ENCODE measurements at places on chromosomes 13 and 19.

DNA sequence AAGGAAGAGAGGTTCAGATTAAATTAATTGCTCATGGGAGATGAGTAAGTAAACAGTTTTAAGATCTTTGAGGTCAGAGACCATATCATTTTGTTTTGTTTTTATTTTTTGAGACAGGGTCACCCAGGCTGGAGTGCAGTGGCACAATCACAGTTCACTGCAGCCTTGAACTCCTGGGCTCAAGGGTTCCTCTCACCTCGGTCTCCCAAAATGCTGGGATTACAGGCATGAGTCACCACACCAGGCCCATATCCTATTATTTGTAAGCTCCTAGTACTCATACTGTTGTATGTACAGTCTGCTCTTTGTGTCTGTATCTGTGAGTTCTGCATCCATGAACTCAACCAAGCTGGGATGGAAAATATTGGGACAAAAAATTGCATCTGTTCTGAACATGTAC, 6.0 kb upstream of the RASL11A start:
- no peak for DNase-seq

DNA sequence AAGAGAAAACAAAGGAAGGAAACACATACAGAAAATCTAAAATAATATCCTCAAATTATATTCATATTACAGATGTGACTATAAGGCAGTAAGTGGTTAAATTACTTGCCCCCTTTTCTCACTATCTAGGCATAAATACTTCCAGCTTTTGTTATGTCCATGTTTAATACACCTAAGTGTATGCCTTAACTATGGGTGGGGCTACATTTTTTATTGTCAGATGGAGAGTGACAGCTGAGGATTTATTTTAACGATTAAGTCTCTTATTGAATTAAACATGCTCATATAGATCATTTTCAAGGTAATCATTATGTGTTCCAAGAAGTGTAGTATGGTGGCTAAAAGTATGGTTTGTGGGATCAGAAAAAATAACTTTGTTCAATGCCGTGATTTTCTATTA, 909.3 kb downstream of the GPC5 start:
- no peak for DNase-seq

DNA sequence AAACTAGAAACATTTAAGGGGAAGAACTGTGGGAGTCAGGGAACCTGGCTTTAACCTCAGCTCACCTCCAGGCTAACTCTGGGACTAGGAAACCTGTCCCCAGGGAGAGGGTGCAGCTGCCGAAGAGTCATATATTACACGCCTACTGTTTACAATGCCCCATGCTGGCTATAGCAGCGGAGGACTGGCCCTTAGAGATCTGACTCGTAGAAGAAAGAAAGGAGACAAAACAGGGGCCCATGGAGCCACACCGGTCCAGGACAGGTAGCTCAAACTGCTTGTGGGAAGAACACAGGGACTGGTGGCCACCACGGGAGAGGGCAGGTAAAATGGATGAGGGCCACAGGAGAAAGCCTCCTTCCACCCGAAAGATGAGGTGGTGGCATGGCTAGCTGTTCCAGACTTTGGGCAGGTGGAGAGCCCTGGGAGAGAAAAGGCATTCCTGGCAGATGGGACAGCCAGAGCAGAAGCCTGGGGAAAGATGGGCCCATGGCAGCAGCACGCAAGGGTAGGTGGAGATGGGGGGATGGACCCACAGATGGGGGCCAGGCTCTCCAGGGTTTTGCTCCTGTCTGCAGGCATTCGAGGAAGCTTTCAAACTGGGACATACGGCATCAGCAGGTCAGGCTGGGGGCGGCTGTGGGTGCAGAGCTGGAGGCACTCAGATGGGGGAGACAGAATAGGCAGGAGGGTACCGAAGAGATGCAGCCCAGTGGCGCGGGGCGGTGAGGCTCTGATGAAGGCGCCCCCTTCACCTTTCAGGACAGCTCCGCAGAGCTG, 69.5 kb downstream of the LATS2 start:
- no peak for DNase-seq

- no peak for DNase-seq
Observed at GRCh38 chr13:111044087-111044830, 70.9 kb upstream of the ARHGEF7 start.

- DNase-seq, result no peak
Observed at GRCh38 chr19:4909156-4909896, at the start of gene UHRF1. UHRF1 (plus strand) TSS chr19:4909501; CDS start chr19:4910886, 1,385 bp downstream.

DNA sequence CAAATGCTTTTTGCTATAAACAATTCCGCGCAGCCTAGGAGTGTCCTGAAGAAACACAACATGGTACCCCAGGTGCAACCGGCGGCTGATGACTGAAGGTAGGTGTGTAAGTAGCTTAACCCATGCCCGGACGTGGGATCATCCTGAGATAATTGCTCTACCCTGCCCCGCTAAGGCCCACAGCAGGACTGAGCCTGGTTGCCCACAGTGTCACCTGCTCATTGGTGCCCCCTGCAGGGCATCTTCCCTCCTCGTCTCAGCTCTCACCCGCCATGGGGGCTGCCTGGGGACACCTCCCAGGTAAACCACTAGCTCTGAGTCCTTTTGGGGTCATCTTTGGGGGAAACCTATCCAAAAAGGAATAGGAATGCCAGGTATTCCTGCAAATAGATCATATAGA, 22.3 kb downstream of the TMEM161A start:
- DNase-seq, result peak; percentile 58

DNA sequence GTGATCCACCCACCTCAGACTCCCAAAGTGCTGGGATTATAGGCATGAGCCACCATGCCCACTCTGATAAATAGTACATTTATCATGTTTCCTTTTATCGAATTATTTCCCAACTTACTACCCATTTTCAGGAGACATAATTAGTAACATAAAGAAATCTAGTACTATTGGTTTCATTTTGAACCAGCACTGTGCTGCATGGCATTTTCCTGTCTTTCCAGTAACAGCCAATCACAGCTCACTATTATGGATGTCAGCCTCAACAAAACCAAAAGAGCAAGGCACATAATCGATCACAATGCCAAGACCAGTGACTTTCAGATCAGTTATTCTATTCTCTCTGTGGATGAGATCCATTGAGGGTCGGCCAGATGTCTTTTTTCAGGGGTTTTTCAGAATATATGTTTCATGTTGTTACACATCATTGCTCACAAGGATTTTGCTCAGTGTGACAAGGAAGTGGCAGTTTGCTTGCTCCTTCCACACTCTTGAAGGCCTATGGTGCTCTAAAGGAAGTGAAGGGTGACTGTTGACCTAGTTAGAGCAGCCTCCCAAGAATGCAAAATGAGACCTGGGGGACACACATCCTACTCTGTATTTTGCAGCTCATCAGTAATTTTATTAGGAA, 233.4 kb downstream of the KCNRG start:
- no peak for DNase-seq

DNA sequence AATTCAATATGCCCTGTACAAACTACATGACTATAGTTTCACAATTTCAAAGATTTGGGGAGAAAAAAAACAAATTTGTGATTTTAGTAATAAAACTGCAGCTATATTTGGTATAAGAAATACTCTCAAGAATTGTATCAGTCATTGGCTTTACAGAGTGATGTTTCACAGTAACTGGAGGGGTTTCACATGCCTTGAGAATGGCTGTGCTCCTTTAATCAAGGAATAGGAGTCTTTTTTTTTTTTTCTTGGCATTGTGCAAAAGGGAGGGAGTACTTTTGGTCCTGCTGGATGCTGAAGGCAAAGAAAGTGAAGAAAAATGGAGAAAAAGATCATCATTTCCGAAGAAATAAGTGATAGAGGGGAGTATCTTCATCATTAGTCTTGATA, 6.8 kb downstream of the ZNF507 start:
- DNase-seq, result no peak

DNA sequence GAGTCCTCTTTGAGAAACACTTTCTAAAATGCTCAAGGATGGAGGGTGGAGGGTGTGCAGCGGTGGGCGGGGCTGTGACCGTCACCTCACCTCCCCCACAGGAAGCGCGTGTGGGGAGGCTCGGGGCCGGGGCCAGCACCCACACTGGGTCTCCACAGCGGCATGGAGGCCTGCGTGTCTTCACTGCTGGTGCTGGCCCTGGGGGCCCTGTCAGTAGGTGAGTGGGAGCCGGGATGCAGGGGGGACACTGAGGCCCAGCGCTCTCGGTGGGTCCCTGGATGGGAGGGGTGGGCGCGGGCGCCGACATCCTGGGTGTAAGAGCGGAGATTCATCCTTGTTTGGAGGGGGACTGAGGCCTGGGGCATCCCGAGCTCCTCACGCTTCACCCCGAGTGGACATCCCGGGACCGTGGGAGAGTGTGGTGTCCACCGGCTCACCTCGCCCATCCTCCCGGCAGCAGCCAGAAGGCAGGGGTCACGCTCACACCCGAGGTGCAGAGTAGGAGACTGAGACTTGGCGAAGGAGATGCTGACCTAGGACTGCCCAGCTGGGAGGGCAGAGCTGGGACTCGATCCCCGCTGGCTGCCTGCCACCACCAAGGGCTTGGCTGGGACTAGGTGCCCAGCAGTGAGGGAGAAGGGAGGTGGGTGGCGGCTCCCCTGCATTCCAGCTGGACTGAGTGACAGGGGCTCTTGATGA, at the start of gene GZMM:
Gene GZMM (plus strand): TSS at position 144 of the 699 bp plus-strand sequence. CDS start 19 bp downstream, at position 163.
- DNase-seq, result no peak

GRCh38 chr13:34143637-34144036, 325.7 kb downstream of the RFC3 start:
- no peak for DNase-seq

- DNase-seq, result no peak
Observed at GRCh38 chr19:35601971-35602370, 10.6 kb upstream of the HAUS5 start.

- peak; percentile 64 for DNase-seq
Observed at GRCh38 chr19:45492627-45493470, 4.0 kb downstream of the RTN2 start.

DNA sequence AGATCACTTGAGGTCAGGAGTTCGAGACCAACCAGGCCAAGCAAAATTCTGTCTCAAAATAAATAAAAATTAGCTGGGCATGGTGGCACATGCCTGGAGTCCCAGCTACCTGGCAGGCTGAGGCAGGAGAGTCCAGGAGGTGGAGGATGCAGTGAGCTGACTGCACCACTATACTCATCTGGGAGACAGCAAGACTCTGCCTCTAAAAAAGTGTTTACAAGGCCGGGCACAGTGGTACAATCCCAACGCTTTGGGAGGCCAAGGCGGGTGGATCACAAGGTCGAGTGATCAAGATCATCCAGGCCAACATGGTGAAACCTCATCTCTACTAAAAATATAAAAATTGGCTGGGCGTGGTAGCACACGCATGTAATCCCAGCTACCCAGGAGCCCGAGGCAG, 4.2 kb upstream of the DAPK3 start:
- DNase-seq, result no peak

DNA sequence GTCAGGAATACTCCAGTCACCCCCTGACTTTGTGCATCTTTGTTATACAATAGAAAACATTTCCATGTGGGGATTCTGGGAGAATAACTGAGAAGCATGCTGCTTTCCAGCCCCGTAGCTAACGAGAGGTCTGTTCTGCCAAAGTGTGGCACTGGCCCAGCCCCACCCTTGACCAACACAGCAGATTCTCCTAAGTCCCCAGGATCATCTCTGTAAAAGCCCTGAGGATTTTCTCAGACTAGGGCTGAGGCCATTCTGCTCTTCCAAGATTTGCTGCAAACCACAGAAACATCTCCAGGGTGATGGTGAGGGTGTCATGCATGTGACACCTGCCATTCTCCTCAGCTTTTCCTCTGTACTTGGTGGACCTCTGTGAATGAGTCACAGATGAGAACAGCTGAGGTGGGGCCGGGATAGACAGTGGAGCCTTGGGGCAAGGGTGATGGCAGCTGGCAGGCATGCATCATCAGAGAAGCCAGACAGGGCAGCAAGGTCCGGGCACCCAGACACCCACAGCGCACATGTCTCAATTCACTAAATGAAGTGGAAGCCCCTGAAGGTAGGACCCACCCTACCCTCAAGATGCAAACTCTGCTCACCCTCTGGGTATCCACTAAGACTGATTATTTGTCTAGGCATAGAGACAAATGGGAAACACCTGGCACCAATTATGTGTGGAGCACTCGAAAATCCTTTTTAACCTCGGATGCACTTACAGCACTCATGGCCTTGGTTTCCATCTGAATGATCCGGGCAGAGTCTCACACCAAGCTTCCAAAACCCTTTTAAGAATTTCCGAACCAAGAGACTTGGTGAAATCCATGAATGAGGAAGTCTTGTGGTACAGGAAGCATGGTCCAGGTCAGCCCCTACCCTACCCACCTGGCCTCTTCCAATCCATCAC, 20.1 kb upstream of the DOCK9 start:
- DNase-seq, result no peak

- DNase-seq, result no peak
Observed at GRCh38 chr13:21326155-21327031, 132.7 kb downstream of the ZDHHC20 start.

GRCh38 chr13:48235341-48236135, 2.5 kb downstream of the ITM2B start:
- DNase-seq, result no peak

GRCh38 chr13:101489643-101490405, 37.3 kb downstream of the ITGBL1 start:
- DNase-seq, result no peak

- DNase-seq, result peak; percentile 88
Observed at GRCh38 chr19:1856698-1857603, 6.4 kb downstream of the KLF16 start.

GRCh38 chr19:30227661-30228112, 144.5 kb upstream of the ZNF536 start:
- DNase-seq, result peak; percentile 69

GRCh38 chr13:81800433-81800832, 1459.5 kb upstream of the SPRY2 start:
- no peak for DNase-seq

Data from GM12892 (cell line).